ENCODE measurements at places on chromosomes 1 and 21. TPM values are rescaled to one million over a fixed set of nuclear protein-coding genes. Genes with fewer than 3 reads are reported as not detected.

The RNASEL gene
- total RNA-seq: 9.4 TPM

The SPATA6 gene
- total RNA-seq: 5.8 TPM

The FABP3 gene
- total RNA-seq: 135 TPM

The PRELP gene
- total RNA-seq: 0.26 TPM

The PROX1 gene
- 0.09 TPM for total RNA-seq

The ZNF683 gene
- total RNA-seq: not detected

The MATN1 gene
- under 0.01 TPM for total RNA-seq

The WDTC1 gene
- total RNA-seq: 21.5 TPM

The HFM1 gene
- total RNA-seq: 0.17 TPM

The KIF17 gene
- total RNA-seq: 0.60 TPM

The CAPN8 gene
- not detected for total RNA-seq

The ASAP3 gene
- 67.4 TPM for total RNA-seq

The DEDD gene
- 18.0 TPM for total RNA-seq

The FMO1 gene
- total RNA-seq: 4.4 TPM

The SLC5A3 gene
- total RNA-seq: 8.1 TPM

The TRMT13 gene
- total RNA-seq: 9.2 TPM

The LRRC38 gene
- not detected for total RNA-seq

The ADAR gene
- 49.8 TPM for total RNA-seq

The TCEA3 gene
- total RNA-seq: 1.5 TPM

The PTBP2 gene
- total RNA-seq: 4.3 TPM

The AMIGO1 gene
- 1.4 TPM for total RNA-seq

The NUDT4B gene
- total RNA-seq: 19.5 TPM

The DISC1 gene
- total RNA-seq: 2.6 TPM

The ORC1 gene
- 0.35 TPM for total RNA-seq

The LBR gene
- total RNA-seq: 32.5 TPM

The CD164L2 gene
- total RNA-seq: not detected

The KCNE2 gene
- total RNA-seq: not detected

The SPRR1B gene
- not detected for total RNA-seq

The RPE65 gene
- not detected for total RNA-seq

The EDN2 gene
- not detected for total RNA-seq

The LCE1A gene
- total RNA-seq: not detected

The BTBD8 gene
- total RNA-seq: 4.2 TPM

The RNF186 gene
- not detected for total RNA-seq

Data from pericardium fibroblast (primary cell).